Activated effector memory CD4-positive, alpha-beta T cell treated with anti-CD3 and anti-CD28 coated beads, Interleukin-2, amount 50 U/mL, for 16 hours (primary cell): ENCODE measurements at places on chromosomes 12 and 14.

- DNase-seq: no peak
Observed at GRCh38 chr12:39830852-39831520, 211.4 kb upstream of the ABCD2 start.

DNA sequence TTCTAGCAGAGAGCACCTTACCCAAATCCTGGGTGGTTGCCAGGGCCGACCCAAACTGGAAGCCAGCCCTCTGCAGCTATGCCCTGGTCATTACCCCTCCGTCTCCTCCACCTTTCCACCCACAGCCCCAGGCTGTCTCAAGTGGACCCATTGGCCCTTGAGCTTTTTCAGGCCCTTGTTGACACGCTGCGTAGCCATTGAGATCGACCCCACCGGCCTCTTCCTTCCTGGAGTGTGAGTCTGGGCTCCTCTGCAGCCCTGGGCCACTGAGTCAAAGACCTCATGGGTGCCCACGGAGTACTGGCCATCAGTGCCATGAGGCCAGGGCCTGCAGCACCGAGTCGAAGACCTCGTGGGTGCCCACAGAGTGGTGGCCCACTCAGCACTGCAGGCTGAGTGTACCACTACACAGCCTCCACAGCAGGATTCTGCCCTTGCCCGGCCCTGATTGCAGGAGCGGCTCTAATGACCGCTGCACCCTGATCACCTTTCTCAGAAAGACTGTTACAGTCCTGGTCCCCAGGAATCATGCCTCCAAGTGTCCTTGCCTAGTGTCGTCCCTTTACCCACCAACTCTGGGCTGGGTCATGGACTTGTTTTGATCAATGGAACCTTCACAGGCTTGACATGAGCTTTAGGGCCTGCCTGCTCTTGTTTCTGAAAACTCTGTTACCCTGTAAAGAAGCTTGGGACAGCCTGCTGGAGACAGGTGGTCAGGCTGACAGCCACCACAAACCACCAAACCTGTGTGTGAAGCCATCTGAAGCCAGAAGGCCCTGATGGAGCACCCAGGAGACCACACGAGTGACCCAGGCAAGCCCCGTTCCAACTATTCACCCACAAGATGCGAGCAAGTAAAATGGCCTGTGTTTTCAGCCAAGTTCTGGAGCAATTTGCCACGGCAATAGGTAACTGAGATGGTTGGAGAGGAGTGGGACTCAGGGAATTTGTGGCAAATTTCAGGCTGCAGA lies 39.6 kb upstream of the TRAF3 start:
- DNase-seq: no peak

- DNase-seq: no peak
Observed at GRCh38 chr14:76937181-76938091, 91.1 kb downstream of the IRF2BPL start.

DNA sequence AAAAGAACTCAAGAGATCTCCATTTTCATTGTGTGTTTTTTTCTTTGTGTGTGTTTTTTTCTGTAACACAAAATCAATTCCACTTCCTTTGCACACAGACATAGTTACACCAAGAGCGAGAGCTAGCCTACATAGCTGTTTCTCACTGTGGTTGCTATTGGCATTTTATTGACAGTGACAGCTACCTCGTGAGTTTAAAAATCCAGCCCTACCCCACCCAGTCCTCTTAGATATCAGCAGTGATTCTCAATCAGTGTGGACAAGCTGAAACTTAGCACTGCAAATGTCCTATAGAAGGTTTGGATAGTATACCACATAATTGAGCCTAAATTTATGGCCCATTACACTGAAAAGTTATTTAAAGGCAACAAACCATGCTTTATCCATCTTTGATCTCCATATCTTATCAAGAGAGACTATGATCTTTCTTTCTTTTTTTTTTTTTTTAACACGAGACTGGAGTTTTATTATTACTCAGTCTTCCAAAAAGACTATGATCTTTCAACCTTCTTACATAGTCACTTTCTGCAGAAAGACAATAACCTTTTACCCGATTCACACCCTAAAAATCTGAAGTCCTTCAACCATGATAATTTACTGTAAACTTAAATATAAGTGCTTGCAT lies 46.8 kb downstream of the ATP2B1 start:
- DNase-seq: no peak

- DNase-seq: no peak
Observed at GRCh38 chr14:104559028-104559803, 20.3 kb upstream of the C14orf180 start.

DNA sequence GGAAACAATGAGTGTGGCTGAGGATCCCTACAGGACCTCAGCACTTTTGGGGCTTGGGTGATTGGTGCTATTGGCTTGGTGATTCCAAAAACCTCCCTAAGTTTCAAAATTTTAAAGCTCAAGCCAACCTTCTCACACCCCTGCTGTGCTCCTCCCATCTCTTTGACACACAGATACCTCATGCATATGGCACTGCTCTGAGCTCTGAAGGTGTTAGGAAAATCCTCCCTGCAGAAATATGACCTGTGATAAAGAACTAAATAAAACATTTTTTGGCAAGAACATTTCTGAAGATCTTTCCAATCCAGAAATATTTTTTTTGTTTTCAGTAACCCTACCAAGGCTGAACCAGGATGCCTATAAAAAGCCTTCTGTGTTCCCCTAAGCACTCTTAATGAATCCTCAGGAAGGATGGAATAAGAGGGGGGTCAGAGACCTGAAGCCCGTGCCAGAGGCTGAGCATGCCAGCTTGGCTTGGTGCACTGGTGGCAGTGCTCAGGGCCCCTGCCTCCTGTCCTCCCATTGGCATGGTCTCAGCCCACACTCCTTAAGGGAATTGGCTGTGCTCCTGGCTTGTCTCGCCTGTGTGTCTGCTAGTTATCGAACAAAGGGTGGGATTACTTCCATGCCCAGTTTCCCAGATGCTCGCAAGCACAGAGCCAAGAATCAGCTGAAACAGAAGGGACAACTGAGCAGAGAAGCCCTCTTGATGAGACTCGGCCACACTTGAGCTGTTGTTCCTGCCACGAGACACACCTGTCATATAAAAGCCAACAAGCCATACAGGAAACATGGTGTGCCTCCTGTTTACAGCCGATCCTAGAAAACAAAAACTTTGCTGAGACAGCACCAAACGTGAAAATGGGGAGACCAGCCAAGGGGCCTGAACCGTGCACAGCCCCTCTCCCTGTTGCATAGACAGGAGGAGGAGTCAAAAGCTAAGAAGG lies 132.7 kb upstream of the EEA1 start:
- no peak for DNase-seq
